ENCODE measurements at places on chromosomes 7 and 10.

GRCh38 chr10:17682236-17682946 lies 38.4 kb downstream of the STAM start:
- DNase-seq: no peak

GRCh38 chr10:44895280-44895679 lies 15.9 kb upstream of the TMEM72 start:
- DNase-seq: no peak

DNA sequence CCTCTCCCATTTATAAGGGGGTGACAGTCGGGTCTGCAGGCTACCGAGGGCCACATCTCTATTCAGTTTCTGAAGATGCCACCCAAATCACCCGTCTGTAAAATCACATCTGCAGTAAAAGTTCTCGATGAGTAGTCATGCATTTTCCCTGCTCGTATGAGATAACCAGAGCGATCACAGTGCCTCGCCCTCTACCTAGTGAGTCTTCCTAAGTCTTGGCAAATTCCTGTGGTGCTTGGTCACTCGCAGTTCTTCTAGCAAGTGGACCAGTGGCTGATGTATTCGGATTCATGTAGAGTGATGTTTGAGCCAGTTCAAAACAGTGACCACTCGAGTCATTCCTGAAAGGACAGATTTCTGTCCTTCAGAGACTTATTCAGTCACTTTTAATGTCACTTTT lies 44.9 kb downstream of the INSYN2A start:
- DNase-seq: no peak

DNA sequence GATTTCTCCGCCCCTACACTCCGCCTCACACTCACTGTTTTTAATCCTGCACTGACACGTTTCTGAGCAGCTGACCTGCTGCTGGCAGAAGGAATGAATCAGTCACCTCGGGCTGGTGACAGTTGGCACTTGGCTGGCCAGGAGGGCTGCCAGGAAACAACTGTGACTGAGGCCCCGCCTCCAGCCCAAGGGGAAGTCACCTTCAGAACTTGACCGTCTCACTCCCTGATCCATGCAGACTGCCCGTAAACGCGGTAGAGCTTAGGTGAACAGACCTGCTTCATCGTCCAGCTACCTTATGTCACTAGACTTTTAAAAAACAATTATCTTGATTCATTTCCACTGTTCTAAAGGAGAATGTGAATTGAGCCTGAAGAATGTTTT lies 107.5 kb downstream of the DOCK1 start:
- no peak for DNase-seq

DNA sequence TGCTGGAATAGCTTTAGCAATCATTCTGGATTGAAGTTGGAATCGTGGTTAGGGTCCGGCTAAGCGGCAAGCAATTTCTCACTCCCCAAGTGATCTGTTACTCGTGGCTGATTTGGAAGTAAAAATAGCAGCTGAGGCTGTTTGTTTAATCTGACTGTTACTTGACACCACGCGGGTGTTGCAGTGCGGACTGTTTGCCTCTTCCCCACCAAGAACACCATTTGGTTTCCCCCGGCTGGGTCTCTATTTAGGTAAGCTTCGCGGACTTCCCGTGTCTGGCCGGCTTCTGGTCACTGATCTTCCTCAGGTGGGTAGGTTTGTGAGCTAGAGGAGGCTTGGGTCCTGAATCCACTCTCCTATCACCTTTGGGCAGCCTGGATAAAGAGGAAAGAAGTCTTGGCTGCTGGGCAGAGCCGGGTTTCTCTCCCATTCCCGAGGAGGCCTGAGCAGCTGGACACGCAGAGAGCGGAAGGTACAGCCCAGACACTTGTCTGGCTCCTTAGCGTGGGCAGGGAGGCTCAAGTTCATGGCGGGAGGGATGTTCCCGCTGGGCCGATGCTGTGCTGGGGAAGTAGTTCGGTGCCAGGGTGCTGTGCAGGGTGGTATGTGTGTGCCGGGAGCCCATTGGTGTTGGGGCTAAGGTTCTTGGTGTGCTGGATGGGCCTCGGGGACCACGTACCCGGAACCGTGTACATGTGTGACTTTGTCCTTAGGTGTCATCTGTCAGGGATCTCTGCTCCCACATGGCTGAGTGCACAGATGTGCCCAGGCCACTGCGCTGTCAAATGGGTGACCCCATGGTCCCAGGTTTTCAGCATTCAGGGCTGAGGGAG lies at the start of gene C10orf71:
Gene C10orf71, plus strand, starts transcription at position 188 of the 833 bp plus-strand sequence. CDS start 23,376 bp downstream, outside the sequence.
- no peak for DNase-seq

- no peak for DNase-seq
These were observed 1038.8 kb upstream of the AUTS2 start for GRCh38 chr7:68559518-68559917.

GRCh38 chr10:125262409-125262808 lies 102.0 kb upstream of the CTBP2 start:
- DNase-seq: no peak

DNA sequence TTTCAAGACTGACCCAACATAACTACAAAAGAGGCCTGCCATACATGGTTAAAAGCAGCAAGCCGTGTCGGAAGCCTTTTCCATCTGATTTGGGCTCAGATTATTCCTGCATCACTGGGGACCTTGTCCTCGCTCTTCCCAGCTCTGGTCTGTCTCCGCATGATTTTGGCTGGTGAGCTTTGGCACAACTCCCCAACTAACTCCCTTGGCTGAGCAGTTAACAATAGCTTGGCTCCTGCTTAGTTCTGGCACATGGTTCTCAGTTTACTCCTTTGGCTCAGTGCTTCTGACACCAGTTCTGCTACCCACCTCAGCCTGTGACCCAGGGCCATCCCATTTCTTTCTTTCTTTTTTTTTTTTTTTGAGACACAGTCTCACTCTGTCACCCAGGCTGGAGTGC lies 17.0 kb downstream of the AGK start:
- no peak for DNase-seq

- no peak for DNase-seq
These were observed 3.1 kb upstream of the MRC1 start for GRCh38 chr10:17805921-17806577.

- DNase-seq: no peak
These were observed 3.0 kb downstream of the GCC1 start for GRCh38 chr7:127582361-127582760.

DNA sequence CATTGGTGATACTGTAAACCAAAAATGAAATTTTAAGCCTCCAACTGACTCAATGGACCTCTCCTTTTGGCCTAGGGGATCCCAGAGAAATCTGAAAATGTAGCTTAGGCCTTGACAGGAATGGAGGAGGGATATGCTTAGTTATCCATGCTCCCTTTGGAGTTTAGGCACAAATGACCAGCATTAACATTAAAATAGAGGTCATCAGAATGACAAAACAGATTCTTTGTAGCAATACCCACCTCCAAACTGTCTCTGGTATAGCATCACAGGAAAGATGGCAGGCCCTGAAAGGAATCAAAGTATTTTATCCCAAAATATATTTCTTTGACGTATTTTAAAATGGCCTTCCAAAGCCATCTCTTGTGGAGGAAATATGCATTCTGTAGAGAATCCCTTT lies 39.1 kb upstream of the LRRN3 start:
- no peak for DNase-seq

DNA sequence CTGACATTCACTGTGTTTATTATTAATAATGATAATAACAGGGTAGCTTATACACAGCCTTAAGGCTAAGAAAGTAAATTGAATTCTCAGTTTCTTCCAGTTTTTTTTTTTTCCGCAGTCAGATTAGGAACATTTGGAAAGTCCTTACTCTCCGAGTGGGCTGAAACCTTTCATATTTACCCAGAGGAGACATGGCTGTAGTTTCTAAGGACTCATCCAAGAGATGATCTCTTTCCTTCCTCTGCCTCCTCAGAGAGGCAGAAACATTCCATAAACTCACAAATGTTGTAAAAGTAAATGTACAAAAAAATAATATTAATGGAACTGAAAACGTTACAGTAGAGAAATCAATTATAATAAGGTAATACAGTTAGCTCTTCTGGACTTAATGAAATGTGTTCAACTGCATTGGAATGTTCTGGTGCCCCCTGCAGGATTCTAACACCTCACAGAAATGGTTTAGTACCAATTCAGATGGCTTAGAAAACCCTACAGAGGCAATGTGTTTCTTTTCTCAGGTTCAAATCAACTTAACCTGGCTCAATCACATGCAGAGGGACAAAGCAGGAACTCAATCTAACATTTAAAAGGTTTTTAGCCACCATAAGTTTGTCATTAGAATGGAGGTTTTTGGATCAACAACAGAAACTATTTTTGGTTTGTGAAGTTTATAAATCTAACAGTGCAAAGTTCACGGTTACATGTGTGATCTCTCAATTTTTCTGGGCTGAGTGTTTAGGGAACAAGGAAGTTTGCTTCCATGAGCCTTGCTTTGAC lies 71.7 kb downstream of the ICA1 start:
- DNase-seq: peak; percentile 69

DNA sequence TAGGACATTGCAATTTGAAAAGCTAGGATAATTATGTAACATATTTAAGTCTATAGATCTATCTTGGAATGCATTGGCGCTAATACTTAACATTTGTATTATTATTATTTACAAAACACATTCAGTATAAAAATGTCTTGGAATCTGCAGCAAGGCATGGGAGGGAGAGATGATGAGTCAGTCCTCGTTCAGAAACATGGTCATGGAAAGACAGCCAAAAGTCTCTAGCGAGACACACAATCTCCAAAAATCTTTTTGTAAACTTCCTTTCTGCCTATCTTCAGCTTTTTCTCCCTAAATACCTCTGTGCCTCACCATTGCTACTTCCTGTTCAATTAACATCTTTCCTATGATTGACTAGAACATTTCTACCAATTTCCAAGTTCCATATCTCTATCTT lies 188.4 kb upstream of the CACNA2D1 start:
- DNase-seq: no peak

DNA sequence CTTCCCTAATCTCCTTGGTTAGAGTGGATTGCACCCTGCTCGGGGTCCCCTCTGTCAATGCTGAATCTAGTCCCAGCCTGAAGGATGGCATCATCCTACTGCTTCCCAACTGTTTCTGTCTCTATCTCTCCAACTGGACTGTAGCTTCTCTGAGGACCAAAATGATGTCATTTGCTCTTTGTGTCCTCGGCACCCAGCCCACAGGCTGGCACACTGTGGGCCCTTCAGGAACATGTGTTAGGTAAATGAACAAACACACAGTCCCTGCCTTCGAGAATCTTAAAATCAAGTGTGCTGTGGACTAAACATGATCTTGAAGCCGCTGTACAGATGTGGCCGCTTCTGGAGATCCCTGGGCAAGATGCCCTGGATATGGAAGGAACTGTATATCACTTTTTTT lies 5.0 kb upstream of the CDH23 start:
- no peak for DNase-seq

- no peak for DNase-seq
These were observed 66.8 kb upstream of the CHST15 start for GRCh38 chr10:124160176-124160575.

DNA sequence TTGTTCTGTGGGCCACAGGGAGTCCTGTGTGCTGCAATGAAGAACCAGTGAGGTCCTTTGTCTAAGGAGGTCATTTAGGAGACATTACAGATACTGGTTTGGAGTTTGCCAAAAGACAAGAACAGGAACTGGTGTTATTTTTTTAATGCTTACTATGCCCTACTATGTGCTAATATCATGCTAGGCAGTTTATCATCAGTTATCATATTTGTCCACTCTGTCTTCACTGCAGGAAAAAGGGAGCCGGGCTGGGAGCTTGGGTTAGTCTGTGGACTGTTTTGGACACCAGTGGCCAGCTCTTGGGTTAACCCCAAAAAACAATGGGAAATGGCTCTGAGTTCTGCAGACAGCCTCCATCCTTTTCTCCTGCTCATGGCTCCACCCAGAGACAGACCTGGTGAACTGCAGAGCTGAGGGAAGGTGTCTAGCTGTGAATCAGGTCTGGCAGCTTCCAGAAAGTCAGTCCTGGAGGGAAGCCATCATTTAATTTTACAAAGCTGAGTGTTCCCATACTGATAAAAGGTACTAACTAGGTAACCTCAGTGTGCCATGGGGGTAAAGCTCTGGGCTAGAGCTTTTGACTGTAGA lies 101.2 kb upstream of the ZNF746 start:
- no peak for DNase-seq

GRCh38 chr7:115522174-115522573 lies 508.4 kb downstream of the TFEC start:
- no peak for DNase-seq

GRCh38 chr10:79057481-79058275 lies 11.1 kb upstream of the ZMIZ1 start:
- no peak for DNase-seq

- DNase-seq: no peak
These were observed 184.1 kb downstream of the CREB5 start for GRCh38 chr7:28596245-28596935.

DNA sequence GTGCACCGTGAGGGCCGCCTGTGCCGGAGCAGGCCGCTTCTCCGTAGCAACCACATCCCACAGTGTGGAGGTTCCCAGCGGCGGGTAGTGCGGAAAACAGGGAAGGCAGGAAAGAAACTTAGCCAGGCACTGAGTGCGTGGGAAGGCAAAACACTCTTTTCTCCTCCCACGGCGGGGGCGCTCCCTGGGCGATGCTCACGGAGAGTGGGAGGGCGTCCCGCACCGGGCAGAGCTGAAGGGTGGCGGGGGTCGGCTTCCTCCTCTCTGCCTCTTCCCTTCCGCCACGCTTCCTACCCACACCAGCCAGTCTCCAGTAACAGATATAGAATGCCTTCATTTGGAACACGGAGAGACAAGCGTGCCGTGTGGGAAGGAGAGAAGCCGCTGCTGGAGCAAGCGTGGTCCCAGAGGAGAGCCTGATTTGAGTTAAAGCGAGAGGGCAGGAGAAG lies 252.5 kb downstream of the PAXIP1 start:
- no peak for DNase-seq

- DNase-seq: no peak
These were observed at the start of gene PTTG1IP2 for GRCh38 chr7:90469554-90469953. Gene PTTG1IP2 (plus strand): TSS chr7:90469639. CDS start chr7:90469787, 148 bp downstream.

DNA sequence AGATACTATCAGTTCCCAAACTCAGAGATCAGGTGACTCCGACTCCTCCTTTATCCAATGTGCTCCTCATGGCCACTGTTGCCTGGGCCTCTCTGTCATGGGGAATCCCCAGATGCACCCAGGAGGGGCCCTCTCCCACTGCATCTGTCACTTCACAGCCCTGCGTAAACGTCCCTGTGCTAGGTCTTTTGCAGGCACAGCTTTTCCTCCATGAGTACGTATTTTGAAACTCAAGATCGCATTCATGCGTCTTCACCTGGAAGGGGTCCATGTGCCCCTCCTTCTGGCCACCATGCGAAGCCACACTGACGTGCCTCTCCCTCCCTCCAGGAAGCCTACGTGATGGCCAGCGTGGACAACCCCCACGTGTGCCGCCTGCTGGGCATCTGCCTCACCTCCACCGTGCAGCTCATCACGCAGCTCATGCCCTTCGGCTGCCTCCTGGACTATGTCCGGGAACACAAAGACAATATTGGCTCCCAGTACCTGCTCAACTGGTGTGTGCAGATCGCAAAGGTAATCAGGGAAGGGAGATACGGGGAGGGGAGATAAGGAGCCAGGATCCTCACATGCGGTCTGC lies 162.2 kb downstream of the EGFR start:
- no peak for DNase-seq

All from natural killer cell treated with Interleukin-12 subunit alpha and Interleukin-12 subunit beta and Interleukin-15 and Interleukin-18, amount 100 ng/mL, for 72 hours (primary cell).